HTR-8/SVneo (cell line): ENCODE measurements at places on chromosomes 16 and 17.

DNA sequence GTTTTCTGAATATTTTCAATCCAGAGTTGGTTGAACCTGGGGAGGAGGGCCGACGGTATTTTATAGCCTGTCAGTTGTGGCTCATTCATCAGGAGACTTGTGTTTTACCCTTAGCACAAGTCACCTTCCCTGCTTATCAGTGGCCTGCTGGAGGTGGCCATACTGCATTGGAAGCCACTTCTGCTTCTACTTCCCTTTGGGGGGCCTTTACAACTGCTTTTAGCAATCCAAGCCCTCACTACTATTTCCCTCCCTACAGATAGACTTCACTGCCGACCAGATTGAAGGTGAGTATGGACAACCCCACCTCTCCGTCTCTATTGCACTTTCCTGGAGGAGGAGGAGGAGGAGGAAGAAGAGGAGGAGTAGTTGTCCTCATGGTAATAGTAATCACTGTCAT is 4.4 kb downstream of the MYL4 start:
- DNase-seq = no peak

- DNase-seq = no peak
These were observed 38.8 kb upstream of the PRKCB start for GRCh38 chr16:23796941-23797340.

- no peak for DNase-seq
These were observed 28.6 kb downstream of the CMTM4 start for GRCh38 chr16:66667944-66668343.

GRCh38 chr16:75552951-75553350 is 3.1 kb downstream of the TMEM231 start:
- no peak for DNase-seq

DNA sequence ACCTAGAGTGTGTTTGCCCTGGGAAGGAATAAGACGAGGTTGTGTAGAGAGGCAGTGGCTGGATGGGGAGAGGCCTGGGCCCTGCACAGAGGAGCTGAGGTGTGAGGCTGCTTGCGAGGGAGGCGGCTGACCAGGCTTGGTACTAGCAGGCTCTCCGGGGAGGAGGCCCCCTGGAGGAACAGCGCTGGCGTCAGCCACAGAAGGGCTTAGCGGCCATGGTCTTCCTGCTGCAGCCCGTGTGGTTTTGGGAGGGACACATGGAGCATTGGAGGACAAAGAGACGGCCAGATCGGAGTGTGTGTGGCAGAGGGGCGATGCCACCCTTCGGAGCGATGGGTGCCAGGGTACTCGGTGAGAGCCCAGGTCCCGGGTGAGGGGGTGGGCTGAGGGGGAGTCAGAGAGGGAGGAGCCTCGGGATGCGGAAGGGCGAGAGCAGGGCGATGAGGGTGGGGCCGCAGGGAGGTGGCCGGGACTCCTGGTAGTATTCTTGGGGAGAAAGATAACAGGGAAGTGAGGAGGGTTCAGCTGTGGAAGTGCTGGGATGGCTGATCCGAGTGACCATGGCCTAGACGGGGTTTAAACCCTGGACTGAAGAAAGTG is 8.3 kb downstream of the BANP start:
- no peak for DNase-seq

GRCh38 chr17:6478486-6478885 is 34.2 kb downstream of the PIMREG start:
- DNase-seq = no peak

- no peak for DNase-seq
These were observed 402.1 kb upstream of the ERCC4 start for GRCh38 chr16:13517841-13518240.

DNA sequence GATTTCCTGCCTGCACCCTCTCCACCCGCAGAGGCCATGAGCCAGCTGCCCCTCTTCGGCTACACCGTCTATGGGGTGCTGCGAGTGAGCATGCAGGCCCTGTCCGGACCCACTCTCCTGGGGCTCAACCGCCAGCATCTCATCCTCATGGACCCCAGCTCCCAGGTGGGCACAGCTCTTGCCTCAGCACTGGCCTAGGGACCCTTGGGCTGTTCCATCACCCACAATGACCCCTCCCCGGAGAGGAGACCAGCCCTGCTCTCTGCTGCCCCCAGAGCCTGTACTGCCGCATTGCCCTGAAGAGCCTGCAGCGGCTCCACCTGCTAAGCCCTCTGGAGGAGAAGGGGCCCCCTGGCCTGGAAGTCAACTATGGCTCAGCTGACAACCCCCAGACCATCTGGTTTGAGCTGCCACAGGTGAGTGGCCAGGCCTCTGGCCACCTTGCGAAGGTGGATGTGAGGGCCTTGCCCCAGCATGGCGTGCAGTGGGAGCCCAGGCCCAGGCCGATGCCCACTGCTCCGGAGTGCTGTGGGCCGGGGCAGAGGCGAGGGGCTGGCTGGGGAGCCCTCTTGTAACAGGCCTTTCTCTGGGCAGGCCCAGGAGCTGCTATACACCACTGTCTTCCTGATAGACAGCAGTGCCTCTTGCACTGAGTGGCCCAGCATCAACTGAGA is 7.3 kb upstream of the SMIM5 start:
- DNase-seq = peak; percentile 52

DNA sequence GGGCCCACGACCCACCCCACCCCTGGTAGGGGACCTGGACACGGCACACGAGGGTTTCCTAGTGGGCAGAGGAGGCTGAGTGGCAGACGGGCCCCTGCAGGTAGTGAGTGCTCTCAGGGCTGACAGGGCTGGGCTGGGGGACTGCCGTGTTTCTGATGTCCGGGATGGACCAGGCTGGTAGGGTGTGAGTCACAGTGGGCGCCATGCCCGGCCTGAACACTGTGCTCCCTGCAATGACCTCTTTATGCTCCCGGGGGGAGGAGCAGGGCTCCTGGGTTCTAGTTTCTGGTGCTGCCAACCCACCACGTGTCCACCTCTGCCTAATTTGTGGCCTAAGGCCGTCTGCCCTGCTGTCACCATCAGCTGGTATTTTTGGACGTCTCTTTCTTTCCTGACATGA is 26.3 kb downstream of the ARHGAP23 start:
- peak; percentile 90 for DNase-seq

DNA sequence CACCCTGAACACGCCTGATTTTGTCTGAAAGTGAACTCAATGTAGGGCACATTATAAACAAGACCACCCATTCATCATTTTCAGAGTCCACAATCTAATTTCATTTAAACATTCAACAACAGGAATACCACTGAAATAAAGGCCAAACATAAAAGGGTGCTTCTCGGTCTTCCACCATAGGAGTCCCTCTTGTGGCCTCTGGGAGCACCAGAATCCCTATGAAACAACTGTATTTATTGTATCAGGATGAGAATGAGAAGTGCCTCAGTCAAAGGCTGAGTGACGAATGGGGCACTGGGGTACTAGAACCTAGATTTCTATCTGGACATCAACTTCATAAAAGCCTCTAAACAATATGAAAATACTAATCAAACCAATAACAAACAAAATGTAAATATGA is 40.4 kb downstream of the NXPH3 start:
- no peak for DNase-seq

DNA sequence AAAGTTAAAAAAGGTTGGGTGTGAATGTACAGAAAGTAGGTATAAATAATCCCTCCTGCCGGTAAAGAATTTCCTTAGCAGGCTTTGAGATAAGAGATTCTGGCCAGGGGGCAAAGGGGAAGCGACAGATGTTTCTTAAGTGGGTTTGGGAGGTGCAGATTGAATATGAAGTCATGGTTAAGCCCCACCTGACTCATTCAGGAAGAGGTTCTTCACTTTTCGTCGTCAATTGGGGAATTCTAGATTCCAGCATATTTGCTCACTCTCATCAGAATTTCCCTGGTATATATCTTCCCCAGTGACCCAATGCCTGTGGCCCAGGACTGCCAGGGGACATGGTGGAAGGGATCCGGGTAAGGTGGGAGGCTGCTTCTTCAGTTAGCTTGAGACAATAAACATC is 127.8 kb downstream of the CPPED1 start:
- peak; percentile 13 for DNase-seq

GRCh38 chr16:86406056-86406455 is 104.3 kb upstream of the FOXF1 start:
- no peak for DNase-seq

DNA sequence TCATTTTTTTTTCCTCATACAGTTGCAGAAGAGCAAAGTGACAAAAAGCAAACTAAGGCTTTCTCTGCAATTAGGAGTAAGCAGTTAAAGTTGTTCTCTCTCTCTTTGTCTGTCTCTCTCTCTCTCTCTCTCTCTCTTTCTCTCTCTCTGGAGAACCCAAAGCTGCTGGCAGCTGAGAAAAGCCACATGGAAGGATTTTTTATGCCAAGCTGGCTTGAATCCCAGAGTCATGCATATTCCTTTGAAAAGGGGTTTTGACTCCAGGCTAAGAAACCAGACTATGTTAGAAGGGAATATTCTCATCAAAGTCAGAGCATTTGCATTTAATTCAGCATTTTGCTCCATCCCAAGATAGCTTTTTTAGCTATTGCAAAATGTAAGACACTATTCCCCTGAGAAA is 1114.2 kb upstream of the GOT2 start:
- DNase-seq = no peak
